ENCODE measurements at places on chromosomes 4 and X.

DNA sequence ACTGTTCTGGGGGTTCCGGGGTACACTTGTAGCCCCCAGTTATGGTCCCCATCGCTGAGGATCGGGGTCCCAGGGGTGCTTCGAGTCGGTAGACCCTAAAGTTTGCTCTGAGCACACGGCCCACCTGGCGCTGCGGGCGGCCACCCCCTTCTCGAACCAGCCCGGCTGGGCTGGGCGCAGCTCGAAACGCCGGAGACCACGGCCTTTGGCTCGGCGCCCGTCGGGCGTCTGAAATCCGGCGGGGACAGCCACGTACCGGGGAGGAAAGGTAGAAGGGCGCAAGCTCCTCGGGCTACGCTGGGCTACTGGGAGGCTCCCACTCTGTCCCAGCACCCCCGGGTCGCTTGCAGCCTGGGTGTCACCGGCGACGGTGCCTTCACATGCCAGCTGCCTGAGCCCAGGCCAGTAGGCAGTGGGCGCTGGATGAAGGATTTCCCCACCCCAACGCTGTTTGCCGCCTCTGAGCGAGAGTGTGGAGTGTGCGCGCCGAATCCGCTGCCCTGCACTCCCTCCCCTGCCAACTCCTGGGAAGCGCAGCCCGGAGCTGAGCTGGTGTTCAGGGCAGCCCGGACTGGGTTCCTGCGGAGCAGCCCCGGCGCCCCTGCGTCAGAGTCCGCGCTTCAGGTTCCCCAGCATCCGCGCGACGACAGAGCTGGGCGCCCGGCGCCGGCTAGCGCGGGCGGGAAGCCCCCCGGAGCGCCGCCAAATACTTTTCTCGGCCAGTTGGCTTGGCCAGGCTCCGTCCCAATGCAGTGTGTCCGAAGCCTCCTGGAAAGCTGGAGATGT lies 637 bp downstream of the MAMLD1 start:
- no peak for DNase-seq

DNA sequence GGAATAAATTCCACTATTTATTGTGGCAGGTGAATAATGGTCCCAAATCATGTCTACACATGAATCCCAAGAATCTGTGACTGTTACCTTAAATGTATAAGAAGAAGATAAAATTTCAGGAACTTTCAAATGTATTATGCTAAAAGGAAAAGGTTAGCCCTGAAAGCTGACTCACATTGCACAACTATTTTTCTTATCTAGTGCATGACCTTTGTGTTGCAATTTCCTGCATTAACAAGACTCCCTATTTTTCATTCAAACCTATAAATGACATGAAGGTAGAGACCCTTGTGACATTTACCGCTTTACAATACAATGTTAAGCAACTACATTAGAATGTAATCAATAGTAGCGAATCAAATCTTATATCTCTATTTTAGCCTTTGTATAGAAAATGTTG lies 36.7 kb downstream of the UBQLN2 start:
- no peak for DNase-seq

- DNase-seq: no peak
Measured at GRCh38 chrX:110509755-110510532, 151.3 kb downstream of the RTL9 start.

DNA sequence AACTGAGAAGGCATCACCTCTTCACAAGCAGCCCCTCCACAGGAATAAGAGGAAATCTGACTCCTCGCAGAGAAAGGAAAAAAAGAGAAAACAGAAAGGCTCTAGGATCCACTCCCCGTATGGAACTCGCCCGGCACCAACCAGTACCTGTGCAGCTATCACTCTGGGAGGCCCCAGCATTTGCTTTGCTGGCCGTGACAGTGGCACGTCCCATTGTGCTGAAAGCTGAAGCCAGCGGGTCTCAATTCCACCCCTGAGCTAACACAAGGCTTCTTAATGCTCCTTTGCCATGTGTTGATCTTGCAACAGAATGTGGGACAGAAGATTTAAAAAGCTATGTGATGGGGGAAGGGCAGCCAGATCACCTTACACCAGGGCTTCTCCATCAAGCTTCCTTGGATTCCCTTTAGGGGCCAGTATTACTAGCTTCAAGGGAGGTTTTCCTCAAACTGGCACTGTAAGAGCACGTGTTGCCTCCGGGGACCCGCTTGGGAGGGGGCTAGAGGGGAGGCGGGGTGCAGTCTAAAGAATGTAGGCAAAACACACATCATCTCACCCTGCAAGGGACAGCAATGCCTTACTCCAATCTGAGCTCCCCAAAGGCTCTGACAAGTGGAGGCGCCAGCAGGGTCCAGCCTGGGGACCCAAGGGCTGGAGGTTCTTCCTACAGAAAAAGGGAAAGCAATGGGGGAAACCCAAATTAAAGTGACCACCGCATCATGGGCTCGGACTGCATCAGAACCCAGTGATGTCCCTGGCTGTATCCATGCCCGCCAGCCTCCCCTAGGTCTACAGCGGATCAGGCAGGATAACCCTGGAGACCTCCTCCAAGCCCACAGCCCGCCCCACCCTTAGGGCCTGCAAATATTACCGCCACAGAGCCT lies 1.2 kb downstream of the USP46 start:
- no peak for DNase-seq

DNA sequence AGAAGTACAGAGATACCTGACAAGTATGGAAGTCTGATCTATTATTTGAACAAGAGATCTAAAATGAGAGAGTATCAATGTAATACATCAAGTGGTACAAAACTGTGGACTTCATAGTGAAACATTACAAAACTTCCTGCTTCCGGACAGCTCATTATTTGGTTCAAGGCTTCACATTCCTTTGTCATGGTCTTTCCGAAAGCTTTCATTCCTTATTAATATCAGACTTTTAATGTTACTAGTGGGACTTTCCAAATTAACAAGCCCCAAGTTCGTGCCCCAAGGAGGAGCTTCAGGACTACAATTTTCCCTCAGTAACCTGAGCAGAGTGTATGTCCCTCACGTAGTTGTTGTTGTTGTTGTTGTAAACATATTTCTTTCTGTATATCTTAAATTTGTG lies 1.2 kb downstream of the CHIC2 start:
- DNase-seq: no peak
